Hippocampal formation (tissue), 2 donors: ENCODE measurements at places on chromosomes 6 and 20.

GRCh38 chr6:25192590-25193459 lies 86.3 kb upstream of the CARMIL1 start:
- no peak for DNase-seq

- no peak for DNase-seq
Measured at GRCh38 chr6:52423448-52423847, 3.3 kb downstream of the EFHC1 start.

- no peak for DNase-seq
Measured at GRCh38 chr20:37529968-37530600, 2.4 kb upstream of the BLCAP start.

GRCh38 chr6:166587631-166588413 lies 1.3 kb upstream of the RAMACL start:
- DNase-seq = no peak

- DNase-seq = no peak
Measured at GRCh38 chr20:4067600-4068261, 52.4 kb upstream of the RNF24 start.

GRCh38 chr6:116975600-116975999 lies 98.6 kb downstream of the RFX6 start:
- no peak for DNase-seq

DNA sequence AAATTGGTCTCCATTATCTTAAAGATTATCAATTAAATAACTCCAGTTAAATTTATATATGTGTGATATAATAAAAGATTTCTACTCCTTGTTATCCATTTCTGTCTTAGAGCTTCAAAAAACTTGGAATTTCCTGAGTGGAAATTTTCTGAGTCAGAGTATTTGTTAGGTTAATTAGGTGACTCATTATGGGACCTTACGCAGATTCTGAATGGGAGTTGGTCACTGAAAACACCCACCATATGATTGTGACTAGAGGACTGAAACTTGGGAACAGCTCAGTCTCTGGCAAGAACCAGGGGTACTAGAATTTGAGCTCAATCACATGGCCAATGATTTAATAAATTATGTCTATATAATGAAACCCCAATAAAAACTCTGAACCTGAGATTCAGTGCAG lies 125.4 kb upstream of the HMGCLL1 start:
- no peak for DNase-seq
